Stimulated activated CD4-positive, alpha-beta T cell treated with anti-CD3 and anti-CD28 coated beads, Interleukin-1b, Interleukin-23, amount 100 ng/mL, for 48 hours (primary cell): ENCODE measurements at places on chromosomes 7 and 10.
A peak's percentile ranks its signal among the peaks of the same experiment; 100 is the strongest.

DNA sequence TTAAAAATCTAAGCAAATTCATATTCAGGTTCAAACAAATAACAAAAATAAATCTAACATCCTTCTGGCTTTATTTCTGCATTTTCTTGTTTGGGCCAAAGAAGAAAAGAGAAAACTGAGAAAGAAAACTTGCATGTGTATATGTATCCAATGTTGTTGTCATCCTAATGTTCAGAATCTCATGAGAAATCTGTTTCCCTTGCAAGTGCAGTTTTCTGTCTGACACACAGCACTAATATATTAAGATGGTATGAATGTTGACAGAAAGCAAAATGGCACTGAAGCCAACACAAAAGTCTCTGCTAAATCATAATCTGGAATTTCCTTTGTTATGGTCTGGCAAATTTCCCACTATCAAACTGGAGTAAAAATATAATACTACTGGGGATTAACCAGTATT lies 235.9 kb downstream of the HGF start:
- no peak for DNase-seq

DNA sequence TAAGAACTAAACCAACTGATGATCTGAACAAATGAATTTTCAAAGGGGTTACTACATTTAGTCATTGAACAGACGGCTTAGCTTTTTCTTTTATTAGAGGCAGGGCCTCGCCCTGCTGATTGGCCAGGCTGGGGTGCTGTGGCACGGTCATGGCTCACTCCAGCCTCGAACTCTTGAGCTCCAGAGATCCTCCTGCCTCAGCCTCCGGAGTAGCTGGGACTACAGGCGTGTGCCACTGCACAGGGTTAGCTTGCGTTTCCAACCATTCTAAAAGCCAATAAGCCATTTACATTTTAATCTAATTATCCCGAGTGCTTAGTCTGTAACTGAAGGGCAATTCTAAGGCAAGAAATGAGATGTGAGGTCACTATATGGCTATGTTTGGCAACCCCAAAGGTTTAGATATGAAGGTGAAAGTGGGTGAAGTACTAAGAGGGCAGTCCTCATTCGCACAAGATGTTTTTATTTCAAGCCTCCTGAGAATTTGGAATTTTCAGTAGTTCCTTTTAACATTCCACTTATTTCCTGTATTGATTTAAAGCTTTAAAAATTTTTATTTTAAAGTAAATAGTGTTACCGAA lies 1.6 kb upstream of the CDK13 start:
- peak; percentile 13 for DNase-seq

DNA sequence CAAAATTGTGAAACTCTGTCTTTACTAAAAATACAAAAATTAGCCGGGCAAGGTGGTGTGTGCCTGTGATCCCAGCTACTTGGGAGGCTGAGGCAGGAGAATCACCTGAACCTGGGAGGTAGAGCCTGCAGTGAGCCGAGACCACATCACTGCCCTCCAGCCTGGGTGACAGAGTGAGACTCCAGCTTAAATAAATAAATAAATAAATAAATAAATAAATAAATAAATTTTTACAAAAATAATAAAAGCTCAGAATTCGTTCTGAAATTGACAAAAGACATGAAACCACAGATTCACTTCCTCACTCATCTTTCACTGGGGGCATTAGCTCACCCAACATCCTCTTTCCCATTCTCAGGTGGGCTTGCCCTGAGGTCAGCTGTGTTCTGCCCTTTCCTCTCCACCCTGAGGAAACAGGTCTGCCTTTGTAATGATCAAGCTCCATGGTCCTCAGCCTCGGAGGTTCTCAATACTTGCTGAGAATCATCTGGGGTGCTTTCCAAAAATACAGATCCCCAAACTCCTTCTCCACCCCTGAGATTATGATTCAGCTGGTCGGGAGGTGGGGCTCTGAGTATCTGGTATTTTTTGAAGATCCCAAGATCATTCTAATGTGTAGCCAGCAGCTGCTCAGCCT lies 29.2 kb upstream of the APBB1IP start:
- no peak for DNase-seq

DNA sequence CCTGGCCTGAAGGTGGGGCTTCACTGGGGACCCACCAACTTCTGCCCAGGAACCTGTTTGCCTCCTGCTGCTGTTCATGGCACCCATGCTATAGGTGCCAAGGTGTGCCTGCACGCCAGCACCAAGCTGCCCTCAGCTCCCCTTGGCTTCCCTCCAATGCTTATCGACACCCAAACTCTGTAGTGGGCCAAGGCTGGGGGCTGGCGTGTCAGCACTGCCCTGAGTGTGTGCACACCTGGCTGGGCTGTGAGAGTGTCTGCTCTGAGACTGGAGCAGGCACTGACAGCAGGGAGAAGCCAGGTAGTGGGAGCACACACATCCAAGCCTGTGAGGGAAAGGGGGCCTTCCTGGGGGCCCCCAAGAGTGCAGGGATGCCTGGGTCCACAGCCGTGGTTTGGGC lies 43.1 kb upstream of the TUBB8 start:
- no peak for DNase-seq

DNA sequence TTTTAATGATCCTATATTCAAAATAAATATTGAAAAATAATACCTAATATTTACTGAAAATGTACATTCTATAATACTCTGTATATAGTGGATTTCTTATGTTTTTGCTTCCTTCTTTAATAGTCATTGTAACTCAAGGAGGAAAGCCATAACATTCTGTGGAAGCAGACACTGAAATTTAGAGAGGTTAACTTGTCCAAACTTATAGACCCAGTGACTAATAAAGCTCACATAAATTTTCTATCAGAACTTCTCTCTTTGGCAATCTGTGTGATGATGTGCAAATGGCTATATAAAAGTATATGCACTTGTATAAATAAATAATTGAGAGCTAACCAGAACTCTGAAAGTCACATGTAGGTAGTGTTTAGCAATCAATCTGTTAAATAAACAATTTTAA lies 26.1 kb downstream of the GNAT3 start:
- DNase-seq, result no peak

DNA sequence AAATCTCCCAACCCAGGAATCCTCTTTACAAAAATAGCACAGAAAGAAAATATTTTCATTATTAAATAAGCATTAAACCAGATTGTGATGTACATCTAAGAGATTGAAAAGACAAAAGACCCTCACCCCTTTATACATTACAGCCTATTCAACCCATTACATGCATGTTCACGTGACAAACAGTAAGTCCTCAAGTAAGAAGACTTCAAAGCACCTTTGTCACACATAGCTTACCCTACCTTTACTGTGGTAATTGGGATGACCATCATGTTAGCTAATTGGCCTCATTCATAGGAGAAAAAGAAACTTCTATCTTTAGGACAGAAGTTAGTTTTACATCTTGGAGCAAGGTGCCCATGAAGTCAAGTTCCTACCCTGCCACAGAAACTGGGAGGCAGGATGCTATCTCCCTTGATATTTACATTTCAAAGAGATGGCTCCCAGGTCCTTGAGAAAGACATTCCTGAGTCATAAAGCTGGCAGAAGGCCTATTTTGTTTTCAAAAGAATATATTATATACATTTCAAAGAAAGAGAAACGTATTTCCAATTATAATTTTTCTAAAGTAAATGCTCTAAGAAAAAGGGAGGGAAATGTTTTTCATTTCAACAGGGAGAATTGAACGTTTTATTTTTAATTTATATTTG lies 48.1 kb downstream of the GNAI1 start:
- no peak for DNase-seq

DNA sequence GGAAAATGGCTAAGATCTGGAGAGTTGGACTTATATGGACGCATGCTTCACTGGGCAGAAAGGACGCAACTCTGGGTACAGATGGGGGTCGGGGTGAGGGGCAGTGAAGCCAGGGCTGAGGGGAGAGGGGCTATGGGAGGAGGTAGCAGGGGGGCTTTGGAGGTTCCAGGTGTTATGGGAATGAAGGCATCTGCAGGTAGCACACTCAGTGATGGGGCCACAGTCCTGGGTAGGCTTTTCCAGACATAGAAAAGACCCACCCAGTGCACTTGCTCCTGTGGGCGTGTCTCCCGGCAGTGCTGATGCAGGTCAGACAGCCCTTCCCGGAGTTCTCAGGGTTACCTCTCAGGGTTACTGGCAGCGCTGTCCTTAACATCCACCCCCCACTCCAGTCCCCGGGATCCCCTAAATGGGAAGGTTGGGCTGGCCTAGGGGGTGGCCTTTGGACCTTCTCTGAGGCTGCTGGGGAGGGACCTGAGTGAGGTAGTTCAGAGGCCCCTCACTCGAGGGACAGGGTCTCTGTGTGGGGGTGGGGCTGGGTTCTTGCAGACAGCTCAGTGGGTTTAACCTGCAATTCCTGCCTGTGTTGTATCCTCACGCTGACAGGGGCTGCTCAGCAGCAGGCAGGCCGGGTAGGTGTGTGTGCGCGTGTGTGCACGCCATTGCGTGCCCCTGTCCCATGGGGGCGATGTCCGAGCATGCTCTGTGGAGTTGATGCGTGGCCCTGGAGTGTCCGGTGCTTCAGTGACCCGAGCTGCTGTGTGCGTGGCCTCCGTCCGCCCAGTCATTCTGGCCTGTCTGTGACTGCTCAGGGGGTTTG lies 6.2 kb downstream of the ZYX start:
- no peak for DNase-seq

DNA sequence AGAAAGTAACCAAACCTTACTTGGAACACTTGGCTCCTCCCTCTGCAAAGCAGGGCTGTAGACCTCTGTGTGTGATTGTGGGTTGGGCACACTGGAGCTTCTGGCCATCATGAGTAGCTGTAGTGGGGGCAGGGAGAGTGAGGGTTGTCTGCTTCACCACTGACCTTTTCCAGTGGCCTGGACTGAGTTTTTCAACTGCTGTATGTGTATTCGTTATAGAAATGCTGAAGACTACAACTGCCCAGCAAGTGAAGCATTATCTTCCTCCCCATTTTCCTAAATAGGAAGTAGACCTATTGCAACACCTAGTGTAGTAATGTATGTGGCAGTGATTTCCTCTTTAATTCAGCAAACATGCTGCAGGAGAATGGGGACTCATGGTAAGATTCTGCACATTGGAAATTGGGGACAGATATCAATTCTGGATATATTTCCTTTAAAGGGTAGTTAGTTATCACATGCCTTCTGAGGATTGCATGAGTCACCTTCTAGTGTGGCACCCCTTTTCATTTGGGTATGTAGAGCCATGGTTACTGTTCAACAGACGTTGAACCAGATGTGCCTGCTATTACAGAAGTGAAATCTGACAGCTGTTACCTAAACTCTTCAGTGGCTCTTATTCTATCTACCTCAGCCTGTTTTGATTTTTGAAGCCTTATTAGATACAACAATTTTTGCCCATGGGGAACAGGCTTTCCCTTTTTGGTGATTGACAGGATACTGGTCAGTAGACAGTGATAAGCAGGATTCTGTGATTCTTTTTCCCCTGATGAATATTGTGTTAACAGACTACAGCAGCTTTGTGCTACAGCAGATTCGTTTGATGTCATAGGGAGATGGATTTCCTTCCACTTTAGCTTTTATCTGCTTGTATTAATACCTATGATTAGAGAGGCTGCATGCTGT lies 130.9 kb downstream of the SND1 start:
- DNase-seq, result no peak

GRCh38 chr7:155490697-155491628 lies 33.0 kb downstream of the EN2 start:
- DNase-seq, result peak; percentile 33

GRCh38 chr10:124296121-124296812 lies 122.5 kb downstream of the OAT start:
- DNase-seq, result no peak

GRCh38 chr7:37434529-37434928 lies 14.1 kb downstream of the ELMO1 start:
- DNase-seq, result no peak
